ENCODE measurements at places on chromosomes 6 and 20. TPM values are rescaled to one million over a fixed set of nuclear protein-coding genes. Genes with fewer than 3 reads are reported as not detected.

The PBOV1 gene
- not detected for total RNA-seq

The ULBP3 gene
- total RNA-seq: 17.5 TPM

The ZBTB2 gene
- 17.5 TPM for total RNA-seq

The CRIP3 gene
- total RNA-seq: 2.0 TPM

The CCM2L gene
- 0.14 TPM for total RNA-seq

The HCRTR2 gene
- total RNA-seq: not detected

The ZNF391 gene
- 10.2 TPM for total RNA-seq

The RBPJL gene
- total RNA-seq: not detected

The BHLHE23 gene
- not detected for total RNA-seq

The EDN3 gene
- total RNA-seq: 0.20 TPM

The C6orf58 gene
- total RNA-seq: 0.82 TPM

The ZNF451 gene
- 65.6 TPM for total RNA-seq

The CD109 gene
- total RNA-seq: 0.73 TPM

The COL9A1 gene
- 30.8 TPM for total RNA-seq

The SPEF1 gene
- total RNA-seq: 0.54 TPM

The GHRH gene
- not detected for total RNA-seq

The CTCFL gene
- total RNA-seq: 0.14 TPM

The PTCRA gene
- not detected for total RNA-seq

The GABRR2 gene
- total RNA-seq: 0.34 TPM

The SPO11 gene
- not detected for total RNA-seq

The TAGAP gene
- total RNA-seq: not detected

The GCNT2 gene
- total RNA-seq: 6.4 TPM

The JPH2 gene
- 0.07 TPM for total RNA-seq

The FOXQ1 gene
- not detected for total RNA-seq

The FAXC gene
- total RNA-seq: 26.7 TPM

The EFCAB8 gene
- not detected for total RNA-seq

The MRPS18A gene
- total RNA-seq: 49.5 TPM

The MMP24 gene
- 2.9 TPM for total RNA-seq

The PPIL1 gene
- total RNA-seq: 84.9 TPM

The IGF2R gene
- total RNA-seq: 97.3 TPM

The SEMG1 gene
- total RNA-seq: not detected

The MEP1A gene
- not detected for total RNA-seq

The UBR2 gene
- 22.4 TPM for total RNA-seq

The BPIFB4 gene
- not detected for total RNA-seq

The SLC35F1 gene
- 41.4 TPM for total RNA-seq

The MYL9 gene
- total RNA-seq: 19.7 TPM
